ENCODE measurements at places on chromosomes 7 and 10.

DNA sequence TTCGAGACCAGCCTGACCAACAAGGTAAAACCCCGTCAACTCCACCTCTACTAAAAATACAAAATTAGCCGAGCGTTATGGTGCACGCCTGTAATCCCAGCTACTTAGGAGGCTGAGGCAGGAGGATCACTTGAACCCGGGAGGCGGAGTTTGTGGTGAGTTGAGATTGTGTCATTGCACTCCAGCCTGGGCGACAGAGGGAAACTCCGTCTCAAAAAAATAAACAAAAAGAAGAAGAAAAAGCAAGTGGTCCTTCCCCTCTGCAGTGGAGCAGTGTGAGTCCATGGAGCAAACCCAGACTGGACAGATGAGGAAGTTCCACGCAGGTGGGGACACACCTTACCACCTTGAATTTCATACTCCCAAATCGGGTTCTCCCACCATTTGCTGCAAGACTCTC, 13.1 kb upstream of the SERPINE1 start:
- no peak for DNase-seq

DNA sequence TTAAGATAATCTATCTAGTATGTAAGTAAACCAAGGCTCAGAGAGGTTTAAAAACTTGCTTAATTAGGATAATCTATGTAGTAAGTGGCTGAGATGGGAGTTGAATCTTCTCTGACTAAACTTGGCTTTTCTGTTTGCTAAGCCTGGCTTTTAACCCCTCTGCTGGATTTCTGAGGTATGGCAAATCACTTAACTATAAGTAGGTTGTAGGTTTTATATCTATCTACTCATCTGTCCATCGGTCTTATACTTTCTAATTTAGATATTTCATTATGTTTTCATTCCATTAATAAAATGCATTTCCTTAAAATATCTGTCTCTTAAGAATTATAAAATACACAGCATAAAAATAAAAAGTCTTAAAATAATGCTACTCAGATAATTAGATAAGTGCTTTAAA, 59.4 kb downstream of the ST7 start:
- no peak for DNase-seq

- DNase-seq, result no peak
Measured at GRCh38 chr10:121485436-121486139, 112.7 kb downstream of the FGFR2 start.

- no peak for DNase-seq
Measured at GRCh38 chr7:107661865-107662379, 1.3 kb downstream of the SLC26A4 start.

- DNase-seq, result no peak
Measured at GRCh38 chr10:22447068-22447467, 101.8 kb downstream of the SPAG6 start.

DNA sequence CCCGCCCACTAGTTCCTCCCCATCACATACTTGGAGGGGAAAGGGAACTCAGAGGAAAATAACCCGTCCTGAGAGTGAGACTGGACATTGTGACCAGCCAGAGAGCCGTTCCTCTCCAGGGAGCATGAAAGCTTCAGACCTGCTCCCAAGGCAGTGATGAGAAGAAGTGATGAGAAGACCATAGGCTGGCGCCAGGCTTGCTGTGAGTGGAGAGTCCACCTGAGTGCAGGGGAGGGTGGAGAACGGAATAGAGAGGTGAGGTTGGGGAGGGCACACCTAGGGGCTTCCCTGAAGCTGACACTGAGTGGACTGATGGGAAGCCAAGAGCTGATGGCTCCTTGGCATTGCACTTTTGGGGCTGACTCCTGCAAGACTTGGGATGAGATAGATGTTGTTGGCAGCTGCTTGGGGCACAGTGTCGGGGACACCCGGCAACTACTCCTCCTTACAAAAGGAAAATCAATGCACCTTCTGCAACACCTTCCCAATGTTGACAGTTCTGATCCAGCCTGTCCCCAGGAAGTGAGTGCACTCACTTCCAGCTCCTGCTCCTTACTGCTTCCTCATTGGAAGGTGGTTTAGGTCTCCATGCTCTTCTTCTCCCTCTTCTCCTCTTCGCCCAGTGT, 79.4 kb downstream of the EMX2 start:
- no peak for DNase-seq

DNA sequence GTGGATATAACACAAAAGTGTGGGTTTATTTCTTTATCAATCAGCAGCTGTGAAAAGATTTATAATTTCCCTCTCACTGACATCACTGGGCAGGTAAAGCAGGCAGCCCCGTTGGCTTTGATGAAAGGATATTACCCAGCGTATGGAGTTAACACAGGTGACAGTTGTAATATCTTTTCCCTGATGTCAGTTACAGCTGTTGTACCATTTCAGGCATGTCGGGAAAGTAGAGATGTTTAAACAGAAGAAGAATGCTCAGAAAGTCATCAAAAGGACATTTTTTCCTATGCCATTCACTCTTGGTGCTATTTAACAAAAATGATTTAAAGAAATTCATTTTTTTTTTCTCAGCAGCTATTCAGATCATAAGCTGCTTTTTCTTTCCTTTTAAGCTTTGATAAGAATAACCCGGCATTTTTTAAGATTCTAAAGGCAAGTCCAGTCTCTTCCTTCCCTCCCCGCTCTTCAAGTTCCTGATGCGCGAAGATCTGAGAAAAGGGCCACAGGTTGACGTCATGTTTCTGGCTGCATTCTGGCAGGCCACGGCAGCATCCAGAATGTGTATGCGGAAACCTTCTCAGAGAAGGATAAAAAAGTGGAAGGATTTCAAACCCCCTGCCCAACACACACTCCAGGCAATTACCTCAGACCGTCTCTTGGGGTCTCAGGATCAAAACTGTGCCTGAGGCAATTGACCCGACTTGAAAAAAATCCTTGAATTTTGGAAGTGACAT, 32.5 kb upstream of the ADAM12 start:
- no peak for DNase-seq

GRCh38 chr10:12081879-12082557, 13.3 kb downstream of the DHTKD1 start:
- DNase-seq, result no peak

DNA sequence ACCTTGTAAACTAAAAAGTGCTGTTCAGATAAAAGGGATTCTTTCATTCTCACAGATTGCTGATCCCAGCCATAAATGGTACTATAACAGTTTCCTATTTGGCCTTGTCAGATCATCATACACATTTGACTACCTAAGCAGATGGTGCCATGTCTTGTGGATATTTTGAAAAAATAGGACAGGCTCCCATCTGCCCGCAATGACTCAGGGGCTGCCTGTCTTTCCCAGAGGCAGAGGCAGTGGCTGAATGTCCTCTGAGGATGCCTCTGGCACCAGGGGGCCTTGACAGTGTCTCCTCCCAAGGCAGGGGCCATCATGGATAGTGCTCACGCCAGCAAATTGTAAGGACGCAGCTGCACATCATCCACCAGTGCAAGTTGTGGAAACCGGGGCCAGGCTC, 323.0 kb upstream of the PODXL start:
- no peak for DNase-seq

GRCh38 chr7:138892006-138892630, 89.1 kb downstream of the KIAA1549 start:
- no peak for DNase-seq

DNA sequence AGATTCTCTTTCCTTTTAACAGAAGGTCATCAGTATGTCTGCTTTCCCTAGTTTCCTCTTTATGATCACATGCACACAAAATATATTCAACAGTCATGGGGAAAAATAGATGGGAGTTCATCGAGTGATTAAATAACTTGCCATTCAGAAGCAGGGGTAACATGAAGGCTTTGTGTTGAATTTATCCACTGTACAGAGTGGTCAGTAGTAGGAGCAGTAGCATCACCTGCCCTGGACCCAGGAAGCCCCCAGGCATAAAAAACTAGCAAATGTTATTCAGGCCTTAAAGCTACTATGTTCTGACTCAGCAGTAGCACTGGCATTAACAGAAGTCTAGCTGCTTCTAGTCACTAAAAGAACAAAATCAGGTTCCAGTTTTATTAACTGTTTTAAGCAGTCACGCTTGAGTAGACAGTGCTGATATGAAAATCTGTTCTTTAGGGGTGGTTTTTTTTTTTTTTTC, 31.4 kb upstream of the FAM133B start:
- no peak for DNase-seq

DNA sequence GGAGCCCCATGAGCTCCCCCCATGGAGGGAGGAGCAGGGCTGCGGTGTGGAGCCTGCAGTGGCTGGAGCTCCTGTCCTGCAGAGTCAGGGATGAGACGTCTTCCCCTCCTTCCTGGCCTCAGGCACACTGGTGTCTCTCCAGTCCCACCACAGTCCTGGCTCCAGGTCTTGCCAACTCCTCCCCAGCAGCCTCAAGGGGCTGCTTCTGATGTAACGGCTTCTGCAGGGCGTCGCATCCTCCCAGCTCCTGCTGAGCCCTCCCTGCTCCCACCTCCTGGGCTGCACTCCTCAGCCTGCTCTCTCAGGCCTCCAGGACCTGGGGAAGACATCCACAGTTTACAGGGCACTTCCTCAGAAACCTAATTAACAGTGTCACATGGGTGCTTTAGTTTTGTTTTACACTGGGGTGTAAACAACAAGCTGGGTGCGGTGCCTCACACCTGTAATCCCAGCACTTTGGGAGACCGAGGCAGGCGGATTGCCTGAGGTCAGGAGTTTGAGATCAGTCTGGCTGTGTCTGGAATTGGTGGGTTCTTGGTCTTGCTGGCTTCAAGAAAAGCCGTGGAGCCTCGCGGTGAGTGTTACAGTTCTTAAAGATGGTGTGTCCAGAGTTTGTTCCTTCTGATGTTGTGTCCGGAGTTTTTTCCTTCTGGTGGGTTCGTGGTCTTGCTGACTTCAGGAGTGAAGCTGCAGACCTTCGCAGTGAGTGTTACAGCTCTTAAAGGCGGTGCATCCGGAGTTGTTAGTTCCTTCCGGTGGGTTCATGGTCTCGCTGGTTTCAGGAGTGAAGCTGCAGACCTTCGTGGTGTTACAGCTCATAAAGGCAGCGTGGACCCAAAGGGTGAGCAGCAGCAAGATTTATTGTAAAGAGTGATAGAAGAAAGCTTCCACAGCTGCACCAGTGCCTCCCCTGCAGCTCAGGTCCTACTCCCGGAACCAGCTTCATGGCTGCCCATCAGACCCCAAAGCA, 95.0 kb downstream of the PAXIP1 start:
- DNase-seq, result no peak

GRCh38 chr10:6197321-6197720, 5.4 kb upstream of the PFKFB3 start:
- no peak for DNase-seq

DNA sequence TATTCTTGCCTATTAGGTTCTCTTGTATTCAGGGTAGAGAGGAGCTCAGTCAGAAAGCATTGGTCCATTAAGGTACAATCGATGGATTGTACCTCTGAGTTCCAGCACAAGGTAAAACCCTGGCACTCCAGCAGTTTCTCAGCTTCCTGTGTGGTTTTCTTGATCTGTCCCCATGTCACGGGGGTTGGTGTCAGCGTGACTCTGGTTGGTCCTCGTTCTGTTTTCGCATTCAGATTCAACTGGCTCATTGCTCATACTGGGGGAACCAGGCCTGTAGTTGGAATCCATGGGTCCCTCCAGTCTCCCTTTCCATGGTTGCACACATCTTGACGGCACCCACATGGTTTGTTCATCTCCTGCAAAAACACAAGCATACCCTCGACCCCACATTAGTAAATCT, 32.7 kb upstream of the RASGEF1A start:
- no peak for DNase-seq

- DNase-seq, result no peak
Measured at GRCh38 chr7:100465702-100466311, 1.7 kb upstream of the SPACDR start.

GRCh38 chr10:33535866-33536265, 201.4 kb upstream of the NRP1 start:
- DNase-seq, result no peak

Data from ascending aorta (tissue), 2 donors.